HCEC 1CT (cell line): ENCODE measurements at places on chromosomes 1 and 21.
A peak's percentile ranks its signal among the peaks of the same experiment; 100 is the strongest.

GRCh38 chr21:30268608-30269197, 14.0 kb downstream of the KRTAP24-1 start:
- no peak for DNase-seq

DNA sequence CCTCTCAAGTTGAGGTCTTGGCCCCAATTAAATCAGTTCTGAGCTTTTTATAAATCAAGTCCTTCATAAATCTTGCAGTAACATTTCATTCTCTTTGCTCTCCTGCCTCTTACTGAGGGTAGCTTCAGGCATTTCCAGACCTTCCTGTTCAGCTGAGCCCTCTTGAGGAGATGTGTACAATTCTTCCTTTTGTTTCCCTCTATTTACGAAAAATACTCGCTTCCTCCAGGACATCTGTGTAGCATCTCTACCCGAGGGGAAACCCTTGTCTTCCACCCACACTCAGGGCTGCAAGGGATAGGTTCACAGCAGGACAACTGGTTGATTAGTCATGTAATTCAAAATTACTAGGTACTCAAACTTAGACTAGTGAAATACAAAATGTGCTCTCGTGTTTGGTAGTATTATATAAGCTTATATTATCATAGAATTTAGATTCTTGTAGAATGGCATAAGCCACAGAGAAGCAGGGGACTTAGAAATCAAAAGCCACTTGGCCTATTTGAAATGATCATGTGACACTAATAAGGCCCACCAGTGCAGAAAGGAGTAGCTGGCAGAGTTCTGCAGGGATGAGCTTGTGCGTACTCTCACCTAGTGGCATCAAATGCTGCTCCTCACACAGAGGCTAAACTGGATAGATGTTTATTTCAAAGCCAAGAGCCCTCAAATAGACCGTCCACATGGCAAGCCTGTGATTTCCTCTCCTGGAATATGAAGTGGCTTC, 126.7 kb downstream of the GDAP2 start:
- peak; percentile 34 for DNase-seq

DNA sequence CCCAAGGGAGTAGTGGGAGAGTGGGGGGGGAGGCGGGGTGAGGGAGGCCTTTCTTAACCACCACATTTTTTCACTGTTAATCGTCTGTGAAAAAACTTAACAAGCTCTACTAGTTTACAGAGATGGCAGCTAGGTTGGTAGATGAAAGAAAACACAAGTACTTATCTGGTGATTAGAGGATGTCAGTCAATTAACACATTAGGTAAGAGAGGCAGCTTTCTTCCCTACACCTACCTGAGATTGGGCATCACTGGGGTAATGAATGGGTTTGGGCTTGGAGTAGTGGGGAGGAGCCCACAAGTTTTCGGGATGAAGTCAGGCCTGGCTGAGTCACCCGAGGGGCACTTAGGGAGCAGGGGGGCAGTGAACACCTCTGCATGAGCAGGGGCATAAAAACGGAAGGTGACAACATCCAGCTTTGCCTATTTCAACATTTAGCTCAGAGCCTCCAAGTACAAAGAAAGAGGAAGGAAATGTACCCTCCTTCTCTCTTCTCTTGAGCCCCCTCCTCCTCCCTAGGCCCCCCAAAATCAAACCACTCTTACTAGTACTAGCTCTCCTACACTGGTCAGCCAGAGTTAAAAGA, 2.5 kb downstream of the LBR start:
- DNase-seq: peak; percentile 57

GRCh38 chr1:6134206-6134605, 45.9 kb downstream of the CHD5 start:
- DNase-seq: no peak

- no peak for DNase-seq
Observed at GRCh38 chr1:232250838-232251237, 379.1 kb downstream of the SIPA1L2 start.

GRCh38 chr1:38331496-38332210, 285.1 kb upstream of the POU3F1 start:
- DNase-seq: no peak

DNA sequence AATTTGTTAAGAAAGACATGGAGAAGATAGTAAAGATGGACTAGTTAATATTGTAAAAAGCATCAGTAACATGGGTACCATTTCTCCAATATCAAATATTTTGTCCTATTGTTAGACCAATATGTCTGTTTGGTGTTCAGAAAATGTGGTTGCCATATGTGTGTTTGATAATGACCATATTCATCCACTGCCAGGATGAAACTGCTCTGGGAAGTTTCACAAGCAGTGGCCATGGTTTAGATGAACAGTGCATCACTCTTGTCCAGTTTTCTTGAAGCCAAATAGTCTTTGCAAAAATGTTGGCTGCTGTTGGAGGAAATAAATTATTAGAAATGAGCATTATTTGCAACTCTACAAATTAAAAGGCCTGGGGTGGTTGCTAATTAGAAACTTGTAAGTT, 333.8 kb downstream of the NUF2 start:
- no peak for DNase-seq

GRCh38 chr1:84795966-84796600, 96.9 kb downstream of the LPAR3 start:
- peak; percentile 1 for DNase-seq
